GM12892 (cell line): ENCODE measurements at places on chromosomes 16 and 17.

- no peak for DNase-seq
Observed at GRCh38 chr17:49976163-49976827, 7.3 kb downstream of the DLX4 start.

DNA sequence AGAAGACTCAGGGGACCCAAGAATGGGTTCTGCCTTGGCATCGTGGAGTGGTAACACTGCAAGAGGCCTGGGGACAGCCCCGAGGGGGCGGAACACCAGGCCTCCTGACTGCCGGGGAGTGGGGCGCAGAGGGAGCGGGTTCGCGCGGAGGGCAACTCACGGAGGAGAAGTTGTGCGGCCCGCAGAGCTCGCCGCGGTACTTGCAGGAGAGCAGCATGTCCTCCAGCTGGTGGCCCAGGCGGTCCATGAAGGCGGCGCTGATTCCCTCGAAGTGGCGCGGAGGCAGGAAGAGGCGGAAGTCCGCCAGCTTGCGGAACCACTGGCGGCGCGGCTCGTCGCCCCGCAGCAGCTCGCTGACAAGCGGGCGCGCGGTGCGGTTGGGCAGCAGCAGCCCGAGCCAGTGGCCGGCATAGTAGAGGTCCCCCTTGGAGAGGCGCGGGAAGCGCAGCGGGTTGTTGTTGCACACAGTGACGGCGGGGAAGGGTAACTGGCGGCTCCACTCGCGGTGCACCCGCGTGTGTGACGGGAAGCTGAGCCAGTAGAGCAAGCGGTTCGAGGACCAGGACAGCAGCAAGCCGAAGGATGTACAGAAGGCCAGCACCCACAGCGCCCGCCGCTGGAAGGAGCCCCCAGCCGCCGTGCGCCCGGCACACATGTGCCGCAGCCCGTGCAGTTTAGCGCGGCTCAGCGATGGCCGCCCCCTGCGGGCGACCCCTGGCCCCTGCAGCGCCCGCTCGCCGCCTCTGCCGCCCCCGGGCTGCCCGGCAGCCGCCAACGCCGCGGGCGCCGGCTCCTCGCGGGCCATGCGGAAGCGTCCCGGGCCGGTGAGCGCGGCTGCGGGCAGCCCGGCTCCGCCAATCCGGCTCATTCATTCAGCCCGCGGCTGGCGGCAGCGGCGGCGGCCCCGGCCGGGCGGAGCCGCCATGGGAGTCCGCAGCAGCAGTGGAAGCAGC lies 1.6 kb downstream of the ASIC2 start:
- no peak for DNase-seq

DNA sequence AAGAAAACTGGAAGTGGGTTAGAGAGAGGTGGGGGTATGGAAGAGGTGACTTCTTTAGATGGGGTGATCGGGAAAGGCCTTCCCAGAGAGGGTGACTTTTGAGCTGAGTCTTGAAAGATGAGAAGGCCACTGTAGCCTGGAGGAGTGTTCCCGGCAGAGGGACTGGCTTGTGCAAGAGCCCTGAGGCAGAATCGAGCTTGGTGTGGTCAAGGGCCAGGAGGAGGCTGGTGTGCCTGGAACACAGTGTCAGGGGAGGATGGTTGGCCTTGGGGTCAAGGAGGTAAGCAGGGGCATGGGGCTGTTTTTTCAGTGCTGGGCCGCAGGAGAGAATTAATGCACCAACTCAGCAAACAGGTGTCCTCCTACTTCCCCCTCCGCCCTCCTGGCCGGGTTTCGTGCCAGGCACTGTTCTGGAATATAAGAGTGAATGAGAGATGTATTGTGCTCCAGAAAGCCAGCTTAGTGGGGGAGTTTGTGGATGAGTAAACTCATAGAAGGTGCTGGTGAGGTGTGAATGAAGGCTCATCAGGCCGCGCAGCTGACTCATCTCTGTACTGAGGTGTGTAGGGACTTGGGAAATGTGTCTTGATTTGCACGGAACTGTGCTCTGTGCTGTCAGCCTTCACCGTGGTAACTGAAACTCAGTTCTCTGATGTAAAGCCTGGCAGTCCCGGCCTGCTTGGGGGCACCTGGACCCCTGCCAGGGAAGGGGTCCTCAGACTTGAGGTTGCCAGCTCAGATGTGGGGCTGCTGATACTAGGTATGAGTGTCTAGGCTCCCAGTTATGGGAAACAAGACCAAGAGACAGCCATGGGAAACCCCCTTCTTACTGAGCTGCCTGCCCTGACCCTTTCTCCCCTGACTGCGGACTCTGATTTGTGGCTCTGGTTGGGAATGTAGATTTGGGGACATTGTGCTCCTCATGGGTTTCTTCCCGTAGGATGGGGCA lies 15.3 kb downstream of the KSR1 start:
- DNase-seq, result no peak

GRCh38 chr16:11621539-11621919 lies 34.8 kb upstream of the LITAF start:
- no peak for DNase-seq

DNA sequence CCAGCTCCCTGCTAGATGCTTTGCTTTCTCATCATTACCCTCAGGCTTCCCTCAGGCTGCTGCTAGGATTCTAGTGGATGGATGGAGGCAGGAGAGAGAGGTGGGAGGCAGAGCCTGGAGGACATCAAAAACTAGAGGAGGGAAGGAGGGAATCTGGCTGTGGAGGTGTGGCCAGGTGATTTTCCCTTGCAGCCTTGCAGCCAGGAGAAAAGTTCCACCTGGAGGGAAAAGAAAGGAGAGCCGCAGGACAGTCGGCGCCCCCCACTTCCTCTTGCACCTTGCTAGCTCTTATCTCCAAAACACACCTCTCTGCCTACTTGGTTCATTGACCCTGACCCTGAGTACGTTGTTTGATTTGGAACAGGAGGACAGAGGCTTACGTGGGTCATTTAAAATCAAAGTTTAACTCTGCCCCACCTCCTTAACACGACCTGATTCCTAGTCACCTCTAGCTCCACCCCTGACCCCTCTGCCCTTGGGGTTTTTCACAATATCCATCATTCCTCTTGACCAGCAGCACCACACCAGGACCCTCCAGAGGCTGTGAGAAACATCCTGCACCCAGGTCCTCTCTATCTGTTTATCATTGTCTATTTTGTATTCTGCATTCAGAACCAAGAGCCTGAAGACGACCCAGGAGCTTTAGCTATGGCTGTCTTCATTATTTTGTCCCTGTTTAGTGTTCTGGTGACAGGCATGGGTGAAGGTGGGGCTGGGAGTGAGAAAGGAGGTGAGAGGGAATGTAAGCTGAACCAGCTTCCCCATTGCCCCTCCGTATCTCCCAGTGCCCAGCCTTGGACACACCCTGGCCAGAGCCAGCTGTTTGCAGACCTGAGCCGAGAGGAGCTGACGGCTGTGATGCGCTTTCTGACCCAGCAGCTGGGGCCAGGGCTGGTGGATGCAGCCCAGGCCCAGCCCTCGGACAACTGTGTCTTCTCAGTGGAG lies 15.9 kb downstream of the AOC3 start:
- no peak for DNase-seq

DNA sequence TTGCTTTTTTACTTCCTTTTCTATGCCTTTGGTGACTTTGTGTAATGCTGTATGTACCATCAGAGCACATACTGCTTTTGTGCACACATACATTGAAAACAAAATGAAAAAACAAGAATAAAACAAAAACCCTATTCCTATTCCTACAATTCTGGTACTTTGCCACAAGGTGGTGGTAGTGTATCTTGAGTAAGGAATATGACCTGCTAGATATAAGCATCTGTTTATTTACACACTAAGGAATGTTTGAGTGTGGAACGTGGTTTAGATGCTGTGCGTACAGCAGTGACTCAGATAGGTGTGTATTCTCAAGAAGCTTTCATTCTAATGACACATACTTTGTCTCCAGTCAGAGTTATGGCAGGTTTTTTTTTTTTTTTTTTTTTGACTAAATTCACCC lies 606.2 kb downstream of the WWOX start:
- no peak for DNase-seq

- no peak for DNase-seq
Observed at GRCh38 chr17:10035885-10036284, 130.8 kb upstream of the RCVRN start.

GRCh38 chr17:32863559-32863958 lies 13.4 kb downstream of the MYO1D start:
- no peak for DNase-seq

- peak; percentile 23 for DNase-seq
Observed at GRCh38 chr16:81261049-81261648, 22.7 kb downstream of the BCO1 start.

DNA sequence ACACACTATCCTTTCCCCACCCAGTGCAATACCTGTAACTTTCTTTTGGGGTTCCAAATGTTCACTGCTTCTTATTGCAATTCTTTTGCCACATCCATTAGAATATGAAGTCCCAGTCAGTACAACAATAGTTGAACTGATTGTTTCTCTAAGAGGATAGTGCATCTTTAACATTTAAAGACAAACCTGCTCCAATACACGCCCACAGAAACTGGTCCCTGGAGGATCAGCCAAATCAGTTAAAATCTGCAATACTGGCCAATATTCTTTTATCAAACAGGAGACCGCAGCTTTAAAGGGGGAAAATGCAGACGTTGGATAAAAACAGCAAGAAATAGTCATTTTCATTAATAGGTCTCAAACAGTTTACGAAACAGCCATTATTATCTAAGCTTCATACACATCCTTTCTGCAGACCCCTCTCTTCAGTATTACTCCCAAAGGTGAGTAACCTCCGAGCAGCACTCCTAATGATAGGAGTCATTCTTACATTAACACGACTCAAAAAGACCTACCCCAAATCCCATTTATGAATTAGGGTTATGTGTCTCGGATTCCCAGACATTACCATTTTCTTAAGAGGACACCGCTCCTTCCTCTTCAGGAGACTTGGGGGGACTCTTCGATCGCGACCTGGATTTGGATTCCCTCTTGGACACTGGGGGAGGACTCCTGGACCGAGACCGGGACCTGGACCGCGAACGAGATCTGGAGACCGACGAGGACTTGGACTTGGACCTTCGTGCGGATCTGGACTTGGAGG lies 1.4 kb downstream of the SRSF2 start:
- DNase-seq, result no peak

- DNase-seq, result no peak
Observed at GRCh38 chr16:50121278-50121677, 31.8 kb upstream of the TENT4B start.

GRCh38 chr17:37098910-37099664 lies 150.3 kb downstream of the AATF start:
- DNase-seq, result no peak

- no peak for DNase-seq
Observed at GRCh38 chr17:40951011-40951622, 13.7 kb upstream of the KRT23 start.

- DNase-seq, result no peak
Observed at GRCh38 chr17:75109046-75109406, 743 bp upstream of the ARMC7 start.

DNA sequence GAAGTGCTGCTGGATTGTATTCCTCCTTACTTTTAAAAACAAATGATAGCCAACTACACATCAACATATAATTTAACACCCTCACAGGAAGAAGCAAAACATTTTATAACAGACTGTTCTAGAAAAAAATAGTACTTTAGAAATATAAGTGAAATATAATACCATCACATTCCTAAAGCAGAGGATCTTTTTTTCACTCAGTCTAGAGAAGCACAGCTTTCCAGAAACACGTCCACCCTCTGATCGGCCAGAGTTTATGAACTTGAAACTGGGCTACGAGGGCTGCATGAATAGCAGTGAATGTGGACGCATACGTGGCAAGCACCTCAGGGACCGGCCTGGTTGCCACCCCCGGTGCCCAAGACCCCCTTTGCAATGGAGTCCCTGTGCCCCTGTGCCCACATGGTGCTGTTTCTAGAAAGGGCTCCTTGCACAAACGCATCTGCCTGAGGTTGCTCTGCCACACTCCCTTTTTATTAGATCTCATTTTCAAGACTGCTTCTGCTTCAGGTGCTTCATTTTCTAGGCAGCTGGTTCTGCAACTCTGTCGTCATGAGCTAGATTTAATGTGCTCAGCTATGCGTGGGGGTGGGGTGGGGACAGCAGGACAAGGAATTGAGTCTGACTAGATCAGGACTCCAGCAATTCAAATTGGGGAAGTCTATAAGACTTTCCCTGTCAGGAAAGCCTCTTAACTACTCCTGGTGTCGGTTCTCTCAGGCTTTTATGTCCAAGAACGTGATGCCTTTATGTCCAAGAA lies 29.1 kb upstream of the ERN1 start:
- DNase-seq, result no peak

- DNase-seq, result peak; percentile 65
Observed at GRCh38 chr17:79612468-79613194, 1.8 kb upstream of the RBFOX3 start.

- DNase-seq, result no peak
Observed at GRCh38 chr16:73697336-73697735, 599.3 kb upstream of the PSMD7 start.

GRCh38 chr17:38554430-38555350 lies 51.1 kb downstream of the SRCIN1 start:
- no peak for DNase-seq

DNA sequence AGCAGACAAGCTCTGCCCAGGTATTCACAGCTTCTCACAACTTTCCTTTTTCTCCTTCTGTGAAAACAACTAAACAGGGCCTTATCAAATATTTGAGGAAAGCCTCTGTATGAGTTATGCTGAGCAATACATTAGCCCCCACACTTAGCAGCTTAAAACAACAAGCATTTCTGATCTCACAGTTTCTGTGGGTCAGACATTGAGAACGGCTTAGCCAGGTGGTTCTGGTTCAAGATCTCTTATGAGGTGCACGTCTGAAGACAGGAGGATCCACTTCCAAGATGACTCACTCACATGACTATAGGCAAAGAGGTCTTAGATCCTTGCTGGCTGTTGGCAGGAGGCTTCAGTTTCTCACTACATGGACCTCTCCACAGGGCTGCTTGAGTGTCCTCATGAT lies 181.4 kb upstream of the WSCD1 start:
- no peak for DNase-seq

DNA sequence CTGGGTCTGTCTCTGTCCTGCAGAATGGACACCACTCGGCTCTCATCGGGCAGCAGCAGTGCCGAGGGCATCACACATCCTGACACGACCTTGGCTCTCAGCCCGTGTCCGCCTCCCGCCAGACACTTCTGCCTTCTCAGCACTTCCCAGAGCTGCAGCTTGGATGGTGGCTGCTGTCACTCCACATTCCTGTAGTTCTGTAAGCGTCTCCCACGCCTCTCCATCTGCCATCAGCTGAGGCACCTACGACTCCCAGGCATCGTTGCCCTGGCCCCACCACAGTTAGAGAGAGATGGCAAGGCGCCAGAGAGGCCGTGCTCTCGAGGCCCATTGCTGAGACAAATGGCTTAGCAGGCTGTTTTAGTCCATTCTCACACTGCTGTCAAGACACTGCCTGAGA lies 195.9 kb upstream of the CHMP6 start:
- no peak for DNase-seq

GRCh38 chr17:31131299-31131698 lies 36.5 kb downstream of the NF1 start:
- no peak for DNase-seq
